DMS79 (cell line): ENCODE measurements at places on chromosomes 1 and 21.

GRCh38 chr1:215603319-215603718 is 36.2 kb downstream of the KCTD3 start:
- DNase-seq: no peak

DNA sequence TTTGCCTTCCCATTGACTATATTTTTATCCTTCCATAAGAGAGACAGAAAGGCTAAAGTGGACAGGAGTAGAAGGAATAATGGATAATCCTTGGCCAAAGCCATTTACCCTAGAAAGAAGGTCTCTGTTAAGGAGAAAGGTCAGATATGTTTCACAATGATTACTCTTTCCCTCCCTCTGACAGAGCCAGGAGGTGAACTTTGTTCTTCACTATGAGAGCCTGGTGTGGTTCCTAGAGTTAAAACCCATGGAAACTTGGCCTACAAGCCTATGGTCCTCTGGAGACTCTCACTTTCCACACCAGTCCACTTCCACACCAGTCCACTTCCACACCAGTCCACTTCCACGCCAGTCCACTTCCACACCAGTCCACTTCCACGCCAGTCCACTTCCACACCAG is 479.9 kb upstream of the ZP4 start:
- no peak for DNase-seq

DNA sequence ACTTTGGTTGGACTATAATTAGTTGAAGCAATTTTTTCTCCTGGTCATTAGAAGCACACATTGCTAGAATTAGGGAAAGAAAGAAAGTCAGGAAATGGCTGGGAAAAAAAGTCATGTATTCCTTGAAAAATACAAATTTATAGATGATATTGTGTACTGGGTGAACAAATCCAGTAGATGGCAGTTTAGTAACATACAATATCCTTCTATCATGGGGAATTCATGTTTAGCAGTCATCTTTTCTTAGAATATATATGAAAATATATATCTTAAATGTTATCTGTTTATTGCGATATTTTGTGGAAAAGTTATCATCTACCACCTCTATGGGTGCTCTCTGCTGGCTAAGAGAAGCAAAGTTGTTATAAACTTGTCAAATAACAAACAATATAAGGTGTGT is 13.1 kb upstream of the ZRANB2 start:
- DNase-seq: no peak

- DNase-seq: no peak
Observed at GRCh38 chr1:206497363-206497762, 10.0 kb upstream of the RASSF5 start.

DNA sequence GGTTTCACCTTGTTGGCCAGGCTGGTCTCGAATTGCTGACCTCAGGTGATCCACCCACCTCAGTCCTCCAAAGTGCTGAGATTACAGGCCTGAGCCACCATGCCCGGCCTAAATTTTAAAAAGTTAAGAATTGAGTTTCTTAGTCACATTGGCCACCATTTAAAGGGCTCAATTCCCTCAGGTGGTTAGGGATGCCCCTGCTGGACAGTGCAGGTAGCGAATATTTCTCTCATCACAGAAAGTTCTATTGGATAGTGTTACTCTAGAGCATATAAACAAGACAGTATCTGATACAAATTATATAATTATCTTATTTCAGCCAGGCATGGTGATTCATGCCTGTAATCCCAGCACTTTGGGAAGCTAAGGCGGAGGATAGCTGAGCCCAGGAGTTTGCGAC is 320.2 kb downstream of the ZP4 start:
- no peak for DNase-seq

DNA sequence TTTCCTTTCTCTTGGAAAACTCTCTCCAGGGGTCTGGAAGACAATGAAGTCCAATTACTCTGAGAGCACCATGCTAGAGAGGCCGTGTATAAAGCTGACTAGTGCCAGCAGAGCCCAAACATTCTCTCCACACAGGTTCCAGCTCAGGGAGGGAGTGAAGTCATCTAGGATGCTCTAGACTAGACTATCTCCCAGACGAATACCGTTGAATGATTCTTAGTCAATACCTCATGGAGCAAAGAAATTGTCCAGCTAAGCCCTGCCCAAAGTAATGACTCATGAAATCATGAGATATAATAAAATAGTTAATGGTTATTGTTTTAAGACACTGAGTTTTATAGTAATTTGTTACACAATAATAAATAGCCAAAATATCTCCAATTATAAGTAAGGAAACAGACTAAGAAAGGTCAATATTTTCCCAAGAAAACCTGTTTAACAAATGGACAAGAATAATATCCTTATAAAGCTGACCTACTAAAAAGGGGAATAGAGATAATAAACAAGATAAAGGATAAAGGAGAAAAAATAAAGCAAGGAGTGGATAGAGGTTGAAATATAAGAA is 163.9 kb upstream of the LRRC7 start:
- DNase-seq: no peak

DNA sequence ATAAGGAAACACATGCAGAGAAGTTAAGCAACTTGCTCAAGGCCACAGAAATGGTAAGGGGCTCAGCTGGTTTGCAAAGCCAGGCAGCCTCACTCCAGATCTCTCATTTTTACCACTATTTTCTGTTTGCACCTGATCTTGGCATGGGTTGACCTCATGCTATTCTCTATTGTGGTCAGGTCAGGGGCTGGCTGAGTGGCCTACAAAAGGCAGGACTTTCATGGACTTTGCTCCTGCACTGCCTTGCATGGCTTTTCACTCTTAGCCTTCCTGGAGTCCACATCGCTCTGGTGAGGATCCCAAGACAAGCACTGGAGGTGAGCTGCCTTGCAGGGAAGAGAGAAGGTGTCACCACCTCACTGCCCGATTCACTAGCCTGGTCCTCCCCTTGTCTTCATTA is 56.8 kb upstream of the CSF3R start:
- DNase-seq: no peak

DNA sequence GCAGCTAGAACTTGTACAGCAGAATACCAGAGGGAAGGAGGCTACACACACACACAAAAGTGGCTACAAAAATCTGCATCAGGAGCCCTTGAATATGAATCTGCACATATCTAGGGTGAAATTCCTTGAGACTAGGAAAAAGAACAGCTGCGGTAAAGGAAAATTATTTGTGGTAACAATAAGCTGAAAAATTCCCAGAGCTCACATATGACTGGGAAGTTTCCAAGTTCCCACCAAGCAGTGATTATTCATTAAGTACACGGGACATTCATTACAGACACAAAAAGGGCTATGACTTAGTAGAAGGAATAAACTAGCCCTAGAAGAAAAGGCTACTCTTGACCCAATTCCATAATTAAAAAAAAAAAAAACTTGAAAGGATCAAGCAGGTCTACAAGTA is 149.5 kb upstream of the BACE2 start:
- DNase-seq: no peak

DNA sequence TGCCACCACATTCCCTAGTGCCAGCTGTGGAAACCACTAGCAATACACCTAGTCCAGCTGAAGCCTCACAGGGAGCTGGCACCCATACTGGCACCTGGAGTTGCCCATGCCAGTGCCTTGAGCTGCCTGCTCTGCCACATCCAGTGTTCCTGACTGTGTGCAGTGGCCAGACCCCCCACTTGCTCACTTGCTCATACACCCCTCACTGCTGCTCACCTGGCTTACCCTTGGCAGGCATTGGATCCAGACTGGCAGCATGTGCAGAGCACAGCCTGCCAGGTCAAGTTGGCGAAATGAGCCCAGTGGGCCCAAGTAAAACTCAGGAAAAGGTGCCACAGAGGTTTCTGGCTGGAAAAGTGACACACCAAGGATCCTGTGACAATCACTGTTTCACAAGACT is 1618.6 kb upstream of the PRMT6 start:
- DNase-seq: no peak

DNA sequence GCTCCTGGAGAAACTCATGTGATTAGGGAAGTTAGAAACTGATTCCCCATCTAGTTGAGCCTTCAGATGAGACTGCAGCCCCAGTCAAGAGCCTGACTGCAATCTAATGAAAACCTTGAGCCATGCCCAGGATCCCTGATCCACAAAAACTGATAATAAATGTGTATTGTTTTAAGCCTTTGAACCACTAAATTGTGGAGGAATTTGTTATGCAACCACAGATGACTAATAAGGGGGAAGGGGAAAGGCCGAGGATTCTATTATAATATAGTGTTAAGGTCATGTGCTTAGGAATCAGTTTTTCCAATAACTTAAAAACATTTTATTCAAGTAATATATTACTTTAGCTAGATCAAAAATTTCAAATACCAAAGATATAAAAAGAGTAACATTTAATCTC is 52.8 kb upstream of the USP25 start:
- no peak for DNase-seq

DNA sequence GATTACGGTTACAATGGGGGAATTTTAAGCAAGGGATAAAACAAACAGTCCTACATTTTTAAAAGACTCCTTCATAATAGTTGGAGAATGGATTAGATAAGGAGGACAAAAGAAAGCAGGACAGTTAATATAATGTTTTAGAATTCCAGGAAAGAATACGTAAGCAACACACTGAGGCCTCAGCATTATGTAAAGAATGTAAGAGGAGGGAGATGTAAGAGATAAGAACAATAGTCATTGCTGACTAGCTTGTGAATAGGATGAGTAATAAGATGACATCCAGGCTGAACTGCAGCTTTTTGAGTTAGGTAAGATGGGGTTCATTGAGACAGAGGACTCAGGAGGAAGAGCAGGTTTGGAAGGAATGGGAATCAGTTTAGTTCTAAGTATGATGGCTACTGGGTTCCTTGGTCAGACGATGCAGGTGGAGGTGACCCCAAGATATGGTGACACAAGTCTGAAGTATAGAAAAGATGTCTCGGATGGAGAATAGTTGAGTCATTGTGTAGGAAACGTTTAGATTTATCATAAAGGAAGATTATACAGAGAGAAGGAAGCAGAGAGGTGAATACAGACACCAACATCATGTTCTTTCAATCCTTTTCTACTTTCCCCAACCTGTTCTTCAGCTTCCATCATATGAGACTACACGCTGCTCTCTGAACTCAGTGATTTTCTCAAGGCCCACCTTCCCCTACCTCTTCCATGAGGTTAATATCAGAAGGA is 372.8 kb downstream of the PTBP2 start:
- no peak for DNase-seq

DNA sequence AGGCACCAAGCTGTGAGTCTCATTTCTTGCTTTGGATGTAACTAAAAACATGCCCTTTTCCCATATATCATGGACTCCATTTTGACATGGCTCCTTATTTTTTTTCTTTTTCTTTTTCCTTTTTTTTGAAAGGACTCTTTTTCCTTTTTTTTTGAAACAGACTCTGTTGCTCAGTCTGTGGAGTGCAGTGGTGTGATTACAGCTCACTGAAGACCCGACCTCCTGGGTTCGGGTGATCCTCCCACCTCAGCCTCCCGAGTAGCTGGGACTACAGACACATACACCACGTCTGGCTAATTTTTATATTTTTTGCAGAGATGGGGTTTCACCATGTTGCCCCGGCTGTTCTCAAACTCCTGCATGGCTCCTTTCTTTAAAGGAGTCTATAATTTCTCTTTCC is 10.4 kb upstream of the SYCP1 start:
- no peak for DNase-seq

DNA sequence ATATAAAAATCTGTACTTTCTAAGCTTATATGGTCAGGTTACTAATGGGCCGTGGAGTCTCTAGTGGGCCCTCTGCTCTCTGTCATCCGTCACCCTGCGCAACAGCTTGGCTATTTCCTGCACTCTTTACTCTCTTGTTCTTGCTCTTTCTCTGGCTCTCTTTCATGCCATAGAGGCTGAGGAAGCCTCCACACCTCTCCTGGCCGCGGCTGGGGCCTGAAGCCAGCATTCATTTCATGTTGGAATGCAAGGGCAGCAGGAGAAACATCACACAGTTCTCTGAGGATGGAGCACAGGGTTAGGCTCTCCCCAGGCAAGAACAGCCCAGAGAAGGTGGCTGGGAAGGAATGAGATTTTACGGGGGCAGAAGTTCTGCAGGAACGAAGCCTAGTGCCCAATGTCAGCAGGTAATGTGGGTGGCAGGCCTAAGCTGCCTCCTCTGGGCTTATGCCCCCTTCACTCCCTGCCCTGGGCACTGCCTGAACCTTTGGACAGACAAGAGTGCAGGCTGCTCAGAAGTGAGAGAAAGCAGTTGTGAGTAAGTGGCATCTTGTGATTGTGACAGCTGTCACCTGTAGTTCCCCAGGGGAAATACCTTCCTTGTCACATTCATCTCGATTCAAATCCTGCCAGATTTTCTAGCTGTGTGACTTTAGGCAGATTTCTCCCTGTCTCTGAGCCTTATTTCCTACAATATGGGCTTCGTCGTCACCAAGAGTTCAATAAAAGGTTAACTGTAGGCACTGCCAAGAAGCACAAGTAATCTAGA is 3.6 kb upstream of the FHAD1 start:
- peak; percentile 53 for DNase-seq

DNA sequence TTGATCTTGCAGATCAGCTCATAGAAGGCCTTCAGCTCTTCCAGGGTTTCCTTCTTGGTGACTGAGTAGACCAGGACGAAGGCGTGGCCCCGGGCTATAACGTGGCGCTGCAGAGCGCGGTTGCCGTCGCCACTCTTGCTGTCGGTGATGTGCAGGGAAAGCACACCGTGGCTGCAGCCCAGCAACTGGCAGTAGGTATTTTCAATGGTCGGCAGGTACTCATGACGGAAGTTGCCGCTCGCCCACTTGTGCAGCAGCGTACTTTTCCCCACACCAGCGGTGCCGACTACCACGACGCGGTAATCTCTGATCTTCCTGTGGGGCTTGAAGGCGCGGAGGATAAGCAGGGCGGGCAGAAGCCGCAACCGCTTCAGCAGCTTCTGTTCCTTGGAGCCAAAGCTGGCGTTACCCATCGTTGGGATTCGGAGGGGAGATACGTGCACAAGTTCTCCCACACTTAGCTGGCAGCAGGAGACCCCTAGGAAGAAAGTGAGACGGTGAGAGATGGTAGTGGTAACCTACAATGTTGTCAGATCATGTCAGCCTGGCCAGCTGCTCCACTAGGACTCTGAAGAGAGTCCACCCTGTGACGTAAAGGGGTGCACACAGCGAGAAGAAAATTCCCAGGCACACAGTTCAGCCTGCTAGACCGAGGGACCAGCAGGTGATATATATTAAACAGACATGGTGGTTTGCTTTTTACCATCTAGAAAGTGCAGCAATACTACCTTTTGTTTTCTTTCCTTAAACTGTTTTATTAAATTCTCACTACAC is 3.4 kb downstream of the DIRAS3 start:
- DNase-seq: no peak

GRCh38 chr1:12572522-12572921 is 45.5 kb downstream of the DHRS3 start:
- DNase-seq: no peak
